ENCODE measurements at places on chromosomes 5 and 9. TPM values are rescaled to one million over a fixed set of nuclear protein-coding genes. Genes with fewer than 3 reads are reported as not detected.
A peak's percentile ranks its signal among the peaks of the same experiment; 100 is the strongest.

- peak; percentile 49 for DNase-seq
Measured at GRCh38 chr9:95447660-95448420, 68.9 kb downstream of the PTCH1 start.

Gene RASGRF2
- 15.0 TPM for total RNA-seq

GRCh38 chr5:20340126-20340525 lies 352.1 kb upstream of the CDH18 start:
- DNase-seq = no peak

Gene HINT1
- 171 TPM for total RNA-seq

DNA sequence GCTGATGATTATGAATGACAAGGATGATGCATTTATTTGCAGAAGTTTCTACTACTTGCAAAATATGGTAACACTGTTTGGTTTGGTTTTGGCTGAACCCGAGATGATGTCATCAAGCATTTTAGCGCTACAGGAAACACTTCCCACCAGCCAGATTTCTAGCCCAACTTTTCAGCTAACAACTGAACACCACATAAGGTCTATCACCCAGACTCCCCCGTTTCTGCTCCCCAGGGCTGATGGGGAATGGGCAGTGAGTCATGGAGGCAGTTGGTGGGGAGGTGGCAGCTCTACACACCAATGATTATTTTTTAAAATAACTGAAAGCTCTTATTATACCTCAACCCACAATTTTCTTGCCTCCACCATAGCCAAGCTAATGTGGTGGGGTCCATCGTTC lies 302.9 kb downstream of the CEMIP2 start:
- DNase-seq = no peak

GRCh38 chr5:129760636-129761325 lies 12.9 kb downstream of the MINAR2 start:
- no peak for DNase-seq

Gene DDX4
- not detected for total RNA-seq

DNA sequence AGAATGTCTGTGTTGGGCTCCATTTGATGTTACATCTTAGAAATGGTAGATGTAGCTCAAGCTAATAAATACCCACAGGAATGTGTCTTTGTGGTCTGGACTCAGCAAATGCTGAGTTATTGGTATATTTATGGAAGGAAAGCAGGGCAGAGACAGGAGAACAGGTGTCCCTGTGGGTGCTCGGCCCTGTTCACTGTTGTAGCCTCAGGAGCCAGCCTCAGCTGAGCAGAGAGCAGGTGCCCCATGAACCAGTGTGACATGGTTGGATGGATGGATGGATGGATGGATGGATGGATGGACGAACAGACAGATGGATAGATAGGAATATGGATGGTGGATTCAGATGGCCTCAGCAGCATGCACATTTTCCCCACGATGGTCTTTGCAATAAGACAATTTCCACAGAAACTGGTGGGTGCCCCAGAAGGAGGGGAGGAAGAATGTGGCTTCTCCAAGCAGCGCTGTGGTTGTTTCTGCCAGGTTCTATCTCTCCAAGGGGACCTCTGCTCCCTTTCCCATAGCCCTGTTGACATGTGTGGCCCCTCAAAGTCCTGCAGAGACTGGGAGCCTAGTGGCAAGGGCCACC lies 8.2 kb upstream of the IRF1 start:
- no peak for DNase-seq

DNA sequence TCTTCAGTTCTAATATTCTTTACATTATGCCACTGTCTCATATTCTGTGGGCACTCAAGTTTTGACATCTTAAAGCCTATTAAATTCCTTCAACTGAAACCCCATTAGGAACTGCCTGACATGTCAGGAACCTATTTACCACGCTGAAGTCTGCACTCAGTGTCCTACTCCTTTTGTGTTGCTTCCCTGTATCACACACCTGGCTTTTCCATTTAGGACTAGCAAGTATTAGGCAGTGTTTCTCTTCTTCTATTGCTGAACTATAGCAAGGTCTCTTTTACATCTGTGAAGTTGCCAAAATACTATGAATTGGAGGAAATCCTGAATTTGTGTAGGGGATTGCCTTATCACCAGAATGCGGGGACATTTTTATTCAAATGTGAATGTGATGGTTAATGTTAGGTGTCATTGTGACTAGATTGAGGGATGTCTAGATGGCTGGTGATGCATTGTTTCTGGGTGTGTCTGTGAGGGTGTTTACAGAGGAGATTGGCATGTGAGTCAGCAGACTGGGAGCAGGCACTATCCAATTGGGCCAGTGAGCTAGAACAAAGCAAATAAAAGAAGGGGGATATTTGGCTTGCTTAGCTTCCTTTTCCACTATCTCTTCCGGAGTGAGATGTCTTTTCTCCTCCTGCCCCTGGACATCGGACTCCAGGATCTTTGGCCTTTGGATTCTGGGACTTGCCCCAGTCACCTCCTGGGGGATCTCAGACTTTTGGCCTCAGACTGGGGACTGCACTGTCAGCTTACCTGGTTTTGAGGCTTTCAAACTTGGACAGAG lies 21.2 kb upstream of the VCAN start:
- peak; percentile 15 for DNase-seq

- DNase-seq = no peak
Measured at GRCh38 chr5:57163553-57164006, 10.3 kb upstream of the GPBP1 start.

DNA sequence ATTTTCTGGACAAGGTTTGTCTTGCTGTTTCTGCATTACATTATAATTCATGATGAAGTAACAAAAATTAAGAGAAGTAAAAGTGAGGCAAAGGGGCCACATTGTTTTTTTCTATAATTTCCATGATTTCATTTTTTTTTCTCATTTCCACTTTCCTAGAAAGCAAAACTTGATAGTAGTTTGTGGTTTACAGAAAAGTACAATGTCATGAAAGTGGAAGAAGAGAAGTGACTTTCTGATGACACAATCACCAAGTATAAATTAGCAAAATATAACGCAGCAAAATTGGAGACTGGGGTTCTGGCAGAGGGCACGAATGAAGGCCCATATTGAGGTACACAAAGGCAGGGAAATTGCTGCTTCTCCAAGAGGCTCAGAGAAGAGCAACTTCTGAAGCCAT lies 5.0 kb upstream of the IFNA14 start:
- no peak for DNase-seq

Measured in GM23338 (cell line).